ENCODE measurements at places on chromosomes 6 and 20.

GRCh38 chr6:89117211-89118108, at the start of gene SRSF12:
Gene SRSF12 (minus strand): TSS chr6:89118071. CDS start chr6:89117887, 184 bp downstream.
- H3K36me3 ChIP-seq = no peaks in the 10 kb centered on the region
- DNase-seq = peak; percentile 23
- no peaks in the 10 kb centered on the region for H3K4me1 ChIP-seq

DNA sequence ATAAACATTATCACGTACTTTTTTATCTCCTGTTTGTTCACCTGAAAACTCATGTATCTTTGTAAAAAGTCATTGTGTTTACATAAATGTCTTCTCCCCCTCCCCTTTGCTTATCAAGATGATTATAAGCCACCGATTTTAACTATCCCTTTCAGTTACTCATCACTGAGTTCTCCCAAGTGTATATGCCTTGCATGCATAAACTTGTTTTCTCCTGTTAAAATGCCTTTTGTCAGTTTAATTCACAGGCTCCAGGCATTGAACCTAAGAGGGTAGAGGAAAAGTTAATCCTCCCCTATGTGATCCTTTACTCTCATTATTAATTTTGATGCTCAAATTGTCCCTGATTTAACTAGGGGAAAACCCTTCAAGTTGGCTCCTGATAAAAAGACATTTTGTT, 24.2 kb downstream of the ANKEF1 start:
- H3K4me1 ChIP-seq = peaks cover 2% of the 10 kb centered on the region
- H3K27me3 ChIP-seq = no peaks in the 10 kb centered on the region
- DNase-seq = no peak
- H3K36me3 ChIP-seq = no peaks in the 10 kb centered on the region
- H3K4me3 ChIP-seq = no peak overlapping the region
- H3K27ac ChIP-seq = no peak overlapping the region

DNA sequence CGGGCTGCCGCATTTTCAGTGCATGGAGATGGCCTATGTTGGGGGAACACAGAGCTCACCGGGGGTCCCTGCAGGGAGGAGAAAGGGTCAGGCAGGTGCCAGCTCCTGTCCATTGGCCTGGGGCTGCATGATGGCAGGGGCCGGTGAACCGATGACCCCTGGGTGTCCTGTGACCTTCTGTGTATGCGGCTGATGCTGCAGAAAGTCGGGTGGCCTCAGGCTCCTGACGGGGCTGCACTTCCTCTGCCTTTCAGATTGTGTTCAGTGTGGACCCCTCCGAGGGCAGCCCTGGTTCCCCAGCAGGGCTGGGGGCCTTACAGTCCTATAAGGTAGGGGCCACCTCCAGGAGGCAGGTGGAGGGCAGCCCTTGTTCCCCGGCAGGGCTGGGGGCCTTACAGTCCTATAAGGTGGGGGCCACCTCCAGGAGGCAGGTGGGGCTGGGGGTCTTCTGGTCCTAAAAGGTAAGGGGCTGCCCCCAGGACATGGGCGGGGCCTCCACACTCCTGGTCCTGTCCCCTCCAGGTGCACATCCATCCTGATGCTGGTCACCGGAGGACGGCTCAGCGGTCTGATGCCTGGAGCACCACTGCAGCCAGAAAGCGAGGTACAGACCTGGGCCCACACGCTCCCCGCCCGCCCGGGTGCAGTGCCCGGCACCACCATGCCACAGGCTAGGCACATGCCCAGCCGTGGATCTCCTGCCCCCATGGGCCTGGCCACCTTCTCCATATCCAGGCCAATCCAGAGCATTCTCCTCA, 11.0 kb upstream of the TNFRSF6B start:
- H3K27me3 ChIP-seq = no peaks in the 10 kb centered on the region
- H3K4me1 ChIP-seq = peaks cover 37% of the 10 kb centered on the region
- H3K4me3 ChIP-seq = no peak overlapping the region
- H3K36me3 ChIP-seq = peaks cover 8% of the 10 kb centered on the region

GRCh38 chr6:170097505-170098427, 193.1 kb downstream of the DLL1 start:
- no peak for DNase-seq
- no peak overlapping the region for H3K4me3 ChIP-seq
- no peak overlapping the region for H3K27ac ChIP-seq
- peaks cover 19% of the 10 kb centered on the region for H3K4me1 ChIP-seq

- no peak overlapping the region for H3K4me3 ChIP-seq
- no peak overlapping the region for H3K27ac ChIP-seq
- no peak for DNase-seq
These were observed 218.7 kb downstream of the TRDN start for GRCh38 chr6:123418071-123418470.

DNA sequence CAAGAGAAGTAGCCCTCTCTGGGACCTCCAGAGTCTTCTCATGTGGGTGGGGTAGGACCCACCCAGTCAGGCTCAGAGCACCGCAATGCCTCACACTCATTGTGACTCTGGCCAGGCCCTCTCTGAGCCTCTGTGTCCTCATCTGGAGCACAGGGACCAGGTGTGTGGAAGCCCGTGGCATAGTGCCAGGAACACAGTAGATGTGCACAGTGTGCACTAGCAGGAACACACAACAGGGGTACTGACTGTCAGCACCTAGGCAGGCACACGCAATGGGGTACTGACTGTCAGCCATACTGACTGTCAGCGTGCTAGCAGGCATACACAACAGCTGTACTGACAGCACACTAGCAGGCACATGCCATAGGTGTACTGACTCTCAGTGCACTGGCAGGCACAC, 2.0 kb upstream of the STMN3 start:
- H3K27ac ChIP-seq = no peak overlapping the region
- peaks cover 11% of the 10 kb centered on the region for H3K27me3 ChIP-seq
- H3K4me3 ChIP-seq = no peak overlapping the region

- H3K27ac ChIP-seq = no peak overlapping the region
- DNase-seq = no peak
- peaks cover 2% of the 10 kb centered on the region for H3K4me1 ChIP-seq
- no peaks in the 10 kb centered on the region for H3K27me3 ChIP-seq
- H3K36me3 ChIP-seq = no peaks in the 10 kb centered on the region
These were observed 152.7 kb downstream of the VEGFA start for GRCh38 chr6:43922426-43923375.

GRCh38 chr20:40943591-40943990, 85.0 kb upstream of the TOP1 start:
- no peaks in the 10 kb centered on the region for H3K27me3 ChIP-seq
- H3K36me3 ChIP-seq = no peaks in the 10 kb centered on the region
- DNase-seq = no peak
- H3K4me1 ChIP-seq = no peaks in the 10 kb centered on the region

GRCh38 chr20:33442136-33443005, 1.2 kb downstream of the SNTA1 start:
- no peaks in the 10 kb centered on the region for H3K36me3 ChIP-seq
- DNase-seq = no peak
- H3K27ac ChIP-seq = no peak overlapping the region
- H3K4me3 ChIP-seq = peak overlapping the region; percentile 10
- peaks cover 2% of the 10 kb centered on the region for H3K4me1 ChIP-seq
- H3K27me3 ChIP-seq = peaks cover 10% of the 10 kb centered on the region

GRCh38 chr6:148166339-148166968, 176.2 kb upstream of the SASH1 start:
- H3K4me3 ChIP-seq = no peak overlapping the region
- no peak overlapping the region for H3K27ac ChIP-seq
- no peaks in the 10 kb centered on the region for H3K4me1 ChIP-seq
- no peaks in the 10 kb centered on the region for H3K27me3 ChIP-seq

- H3K4me3 ChIP-seq = no peak overlapping the region
- H3K4me1 ChIP-seq = peaks cover 3% of the 10 kb centered on the region
- no peak overlapping the region for H3K27ac ChIP-seq
- no peaks in the 10 kb centered on the region for H3K27me3 ChIP-seq
- peak; percentile 76 for DNase-seq
- H3K36me3 ChIP-seq = no peaks in the 10 kb centered on the region
These were observed 138.3 kb upstream of the CDYL start for GRCh38 chr6:4637691-4638433.

DNA sequence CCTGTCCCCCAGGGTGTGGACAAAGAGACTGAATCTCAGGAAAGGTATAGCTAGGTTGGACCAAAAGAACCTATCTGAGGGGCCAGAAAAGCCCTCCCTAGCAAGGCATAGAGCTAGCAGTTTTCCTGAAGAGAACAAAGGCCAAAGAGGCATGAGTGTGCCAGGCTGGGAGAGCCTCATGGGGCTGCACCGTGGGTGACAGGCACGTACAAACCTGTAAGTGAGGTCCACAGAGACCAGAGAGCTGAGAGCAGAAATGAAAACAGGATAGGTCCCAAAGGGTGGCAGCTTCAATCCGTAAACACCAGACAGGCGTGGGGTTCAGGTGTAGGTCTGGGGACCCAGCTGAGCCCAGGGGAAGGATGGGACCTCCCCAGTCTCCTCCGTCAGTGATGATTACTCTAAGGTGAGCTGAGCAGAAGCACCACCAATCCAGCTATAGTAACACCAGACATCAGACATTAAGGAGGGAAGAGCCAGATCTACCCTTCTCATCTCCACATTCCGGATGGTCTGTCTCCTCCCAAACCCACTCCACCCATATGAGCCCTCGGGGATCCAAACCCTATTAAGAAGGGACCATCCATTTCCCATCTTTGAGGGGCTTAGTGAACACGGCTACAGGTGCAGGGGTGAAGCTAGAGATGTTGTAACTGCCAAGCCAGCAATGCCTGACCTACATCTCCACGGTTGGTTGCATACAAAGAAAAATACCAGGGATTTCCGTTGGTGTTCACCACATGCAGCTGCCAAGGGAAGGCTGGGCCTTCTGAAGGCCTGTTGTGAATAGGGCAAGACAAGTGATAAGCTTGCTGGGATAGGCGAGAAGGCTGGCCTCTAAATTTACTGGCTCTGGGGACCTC, 38.3 kb downstream of the BCL2L1 start:
- peaks cover 14% of the 10 kb centered on the region for H3K4me1 ChIP-seq
- no peak for DNase-seq
- H3K27ac ChIP-seq = no peak overlapping the region
- H3K27me3 ChIP-seq = no peaks in the 10 kb centered on the region
- no peak overlapping the region for H3K4me3 ChIP-seq

GRCh38 chr6:20242397-20242796, 30.1 kb upstream of the MBOAT1 start:
- no peak for DNase-seq
- no peaks in the 10 kb centered on the region for H3K36me3 ChIP-seq
- no peak overlapping the region for H3K27ac ChIP-seq
- no peaks in the 10 kb centered on the region for H3K27me3 ChIP-seq
- no peaks in the 10 kb centered on the region for H3K4me1 ChIP-seq
- no peak overlapping the region for H3K4me3 ChIP-seq

DNA sequence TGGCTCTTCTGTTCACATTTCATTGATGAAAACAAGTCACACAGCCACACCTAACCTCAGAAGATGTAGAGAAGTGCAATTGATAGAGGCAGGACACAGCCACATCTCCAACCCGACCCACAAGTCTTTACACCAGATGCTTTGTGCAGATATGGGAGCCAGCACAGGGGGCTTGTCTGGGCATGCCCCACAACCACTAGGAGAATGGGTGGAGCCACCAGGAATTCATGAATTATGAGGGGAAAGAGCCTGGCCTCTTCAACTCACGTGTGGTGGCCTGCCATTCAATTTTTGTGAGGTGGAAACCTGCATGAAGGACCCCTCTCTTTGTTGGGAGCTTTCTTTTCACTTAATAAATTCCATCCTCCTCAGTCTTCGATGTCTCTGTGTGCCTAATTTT, 79.1 kb downstream of the OGFRL1 start:
- peaks cover 5% of the 10 kb centered on the region for H3K4me1 ChIP-seq
- H3K27me3 ChIP-seq = no peaks in the 10 kb centered on the region
- no peak overlapping the region for H3K4me3 ChIP-seq
- DNase-seq = peak; percentile 17
- H3K36me3 ChIP-seq = peaks cover 3% of the 10 kb centered on the region

- no peak for DNase-seq
- H3K4me1 ChIP-seq = peaks cover 8% of the 10 kb centered on the region
- H3K36me3 ChIP-seq = peaks cover 1% of the 10 kb centered on the region
- H3K27me3 ChIP-seq = no peaks in the 10 kb centered on the region
- H3K4me3 ChIP-seq = no peak overlapping the region
- no peak overlapping the region for H3K27ac ChIP-seq
These were observed 15.3 kb downstream of the FOXO3 start for GRCh38 chr6:108575905-108576494.

- H3K4me3 ChIP-seq = no peak overlapping the region
- H3K4me1 ChIP-seq = peaks cover 17% of the 10 kb centered on the region
- no peaks in the 10 kb centered on the region for H3K27me3 ChIP-seq
- no peak overlapping the region for H3K27ac ChIP-seq
These were observed 16.4 kb downstream of the RREB1 start for GRCh38 chr6:7124114-7124513.

GRCh38 chr6:53299331-53300005, 49.3 kb downstream of the ELOVL5 start:
- H3K27ac ChIP-seq = no peak overlapping the region
- H3K27me3 ChIP-seq = no peaks in the 10 kb centered on the region
- no peaks in the 10 kb centered on the region for H3K36me3 ChIP-seq
- H3K4me1 ChIP-seq = peaks cover 13% of the 10 kb centered on the region
- no peak for DNase-seq
- H3K4me3 ChIP-seq = no peak overlapping the region

- H3K4me1 ChIP-seq = no peaks in the 10 kb centered on the region
- no peaks in the 10 kb centered on the region for H3K36me3 ChIP-seq
- no peaks in the 10 kb centered on the region for H3K27me3 ChIP-seq
- DNase-seq = no peak
These were observed 739.4 kb upstream of the FLRT3 start for GRCh38 chr20:15076785-15077184.

GRCh38 chr6:36848658-36849441, 9.6 kb upstream of the CPNE5 start:
- H3K27ac ChIP-seq = no peak overlapping the region
- DNase-seq = peak; percentile 83
- no peaks in the 10 kb centered on the region for H3K36me3 ChIP-seq
- H3K27me3 ChIP-seq = no peaks in the 10 kb centered on the region
- peaks cover 26% of the 10 kb centered on the region for H3K4me1 ChIP-seq

GRCh38 chr6:70955441-70956190, 1.2 kb downstream of the B3GAT2 start:
- peak; percentile 89 for DNase-seq
- peaks cover 17% of the 10 kb centered on the region for H3K4me1 ChIP-seq
- no peaks in the 10 kb centered on the region for H3K36me3 ChIP-seq
- H3K27ac ChIP-seq = no peak overlapping the region
- peaks cover 26% of the 10 kb centered on the region for H3K27me3 ChIP-seq

- no peak overlapping the region for H3K27ac ChIP-seq
These were observed 3.9 kb upstream of the RBM24 start for GRCh38 chr6:17277256-17277655.

GRCh38 chr6:16600701-16601100, 160.6 kb downstream of the ATXN1 start:
- peak; percentile 93 for DNase-seq
- H3K27ac ChIP-seq = no peak overlapping the region
- no peak overlapping the region for H3K4me3 ChIP-seq
- no peaks in the 10 kb centered on the region for H3K27me3 ChIP-seq

- no peak for DNase-seq
- H3K36me3 ChIP-seq = peaks cover 3% of the 10 kb centered on the region
- no peaks in the 10 kb centered on the region for H3K27me3 ChIP-seq
These were observed 22.2 kb downstream of the PGBD1 start for GRCh38 chr6:28303570-28303969.

- H3K27me3 ChIP-seq = no peaks in the 10 kb centered on the region
- H3K4me1 ChIP-seq = no peaks in the 10 kb centered on the region
- no peak for DNase-seq
- H3K4me3 ChIP-seq = no peak overlapping the region
- H3K36me3 ChIP-seq = no peaks in the 10 kb centered on the region
These were observed 84.5 kb upstream of the QKI start for GRCh38 chr6:163329991-163330390.

GRCh38 chr6:143607974-143608373, 69.8 kb upstream of the PHACTR2 start:
- no peaks in the 10 kb centered on the region for H3K27me3 ChIP-seq
- DNase-seq = peak; percentile 27
- no peaks in the 10 kb centered on the region for H3K4me1 ChIP-seq
- H3K36me3 ChIP-seq = no peaks in the 10 kb centered on the region
- no peak overlapping the region for H3K27ac ChIP-seq
